ENCODE measurements at places on chromosomes 3 and 15. TPM values are rescaled to one million over a fixed set of nuclear protein-coding genes. Genes with fewer than 3 reads are reported as not detected.
A peak's percentile ranks its signal among the peaks of the same experiment; 100 is the strongest.

The CHRNB4 gene
- total RNA-seq = not detected

GRCh38 chr15:52144656-52145178 lies 32.1 kb upstream of the BCL2L10 start:
- DNase-seq = peak; percentile 80

The TGM4 gene
- not detected for total RNA-seq

The SPESP1 gene
- total RNA-seq = 3.0 TPM

DNA sequence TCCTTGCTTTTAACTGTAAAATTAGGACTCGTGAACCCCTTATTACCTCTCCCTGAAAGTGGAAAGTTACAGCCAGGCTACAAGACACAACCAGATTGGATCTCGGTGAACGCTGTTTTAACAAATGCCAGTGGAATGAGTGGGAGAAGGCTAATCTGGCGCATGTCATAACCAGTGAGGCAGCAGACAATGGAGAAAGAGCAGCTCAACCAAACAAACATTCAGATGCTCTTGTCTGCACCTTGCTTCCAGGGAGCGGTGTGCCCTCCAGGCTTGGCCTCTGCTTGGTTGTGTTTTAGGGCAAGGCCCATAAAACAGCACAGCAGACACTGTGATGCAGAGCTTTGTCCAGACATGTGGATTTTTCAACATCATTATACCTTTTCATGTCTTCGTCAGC lies 45.9 kb upstream of the ATP1B3 start:
- DNase-seq = peak; percentile 51

The DMXL2 gene
- total RNA-seq = 56.1 TPM

GRCh38 chr15:68325726-68326125 lies 48.2 kb downstream of the FEM1B start:
- DNase-seq = no peak

The ARHGAP31 gene
- total RNA-seq = 15.1 TPM

DNA sequence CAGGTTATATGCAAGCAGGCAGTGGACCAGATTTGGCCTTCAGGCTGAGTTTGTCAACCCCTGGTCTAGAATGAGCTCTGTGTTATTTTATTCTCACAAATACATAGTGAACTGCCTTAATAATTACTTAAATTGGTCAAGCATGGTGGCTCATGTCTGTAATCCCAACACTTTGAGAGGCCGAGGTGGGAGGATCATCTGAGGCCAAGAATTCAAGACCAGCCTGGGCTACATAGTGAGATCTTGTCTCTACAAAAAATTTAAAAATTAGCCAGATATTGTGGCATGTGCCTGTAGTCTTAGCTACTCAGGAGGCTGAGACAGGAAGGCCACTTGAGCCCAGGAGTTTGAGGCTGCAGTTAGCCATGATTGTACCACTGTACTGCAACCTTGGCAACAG lies 15.0 kb downstream of the PLS1 start:
- no peak for DNase-seq

GRCh38 chr3:193132241-193132640 lies 108.8 kb upstream of the PLAAT1 start:
- no peak for DNase-seq

DNA sequence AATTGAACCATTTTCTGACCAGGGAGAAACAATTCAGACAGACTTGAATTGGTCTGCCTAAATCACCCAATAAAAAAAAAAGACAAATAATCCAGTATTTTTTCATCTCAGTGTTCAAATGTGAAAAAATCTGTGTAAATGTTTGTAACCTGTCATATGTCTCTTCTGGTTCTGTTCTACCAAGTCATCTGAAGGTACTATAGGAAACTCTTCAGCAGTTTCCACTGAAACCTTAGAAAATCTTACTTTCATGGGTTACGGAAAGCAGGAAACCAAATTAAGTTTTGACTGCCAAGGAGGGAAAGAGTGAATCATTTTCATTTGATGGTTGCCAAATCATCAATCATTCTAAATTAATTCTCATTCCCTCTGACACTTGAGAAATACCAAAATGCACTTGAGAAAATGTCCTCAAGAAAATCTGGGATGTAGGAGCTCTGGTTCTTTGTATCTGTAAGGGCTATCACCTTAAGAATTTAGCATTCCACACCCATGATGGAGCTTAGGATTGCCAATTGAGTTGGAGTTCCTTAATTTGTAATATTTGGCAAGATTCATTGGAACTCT lies 278.2 kb upstream of the KCNH8 start:
- no peak for DNase-seq

The PLSCR5 gene
- total RNA-seq = not detected

All from fibroblast of villous mesenchyme (primary cell).